Transverse colon (tissue), 4 donors: ENCODE measurements at places on chromosomes 5 and 9. TPM values are rescaled to one million over a fixed set of nuclear protein-coding genes. Genes with fewer than 3 reads are reported as not detected.

- no peak for DNase-seq
- H3K4me1 ChIP-seq = no peaks in the 10 kb centered on the region
- no peaks in the 10 kb centered on the region for H3K27me3 ChIP-seq
These were observed 23.8 kb upstream of the FBP1 start for GRCh38 chr9:94663140-94663539.

Gene PTGER4
- total RNA-seq = 39.6 TPM

DNA sequence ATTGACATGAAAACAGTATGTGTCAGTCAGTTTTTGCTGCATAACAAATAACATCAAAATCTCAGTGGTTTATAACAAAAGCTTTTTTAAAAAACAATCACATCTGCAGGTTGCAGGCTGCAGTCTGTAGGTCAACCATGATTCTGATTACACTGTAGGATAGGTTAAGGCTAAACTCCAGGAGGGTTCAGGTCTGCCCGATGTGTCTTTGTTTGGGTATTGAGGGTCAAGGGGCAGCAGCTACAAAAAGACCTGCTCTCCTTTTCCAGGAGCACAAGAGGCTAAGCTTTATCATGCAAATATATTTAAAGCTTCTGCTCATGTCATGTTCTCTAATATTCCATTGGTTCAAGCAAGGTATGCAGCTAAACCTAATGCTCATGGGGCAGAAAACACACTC lies 18.2 kb downstream of the GRIA1 start:
- no peaks in the 10 kb centered on the region for H3K36me3 ChIP-seq
- no peak for DNase-seq
- H3K27me3 ChIP-seq = no peaks in the 10 kb centered on the region
- H3K4me1 ChIP-seq = no peaks in the 10 kb centered on the region

Gene AMBP
- total RNA-seq = not detected

DNA sequence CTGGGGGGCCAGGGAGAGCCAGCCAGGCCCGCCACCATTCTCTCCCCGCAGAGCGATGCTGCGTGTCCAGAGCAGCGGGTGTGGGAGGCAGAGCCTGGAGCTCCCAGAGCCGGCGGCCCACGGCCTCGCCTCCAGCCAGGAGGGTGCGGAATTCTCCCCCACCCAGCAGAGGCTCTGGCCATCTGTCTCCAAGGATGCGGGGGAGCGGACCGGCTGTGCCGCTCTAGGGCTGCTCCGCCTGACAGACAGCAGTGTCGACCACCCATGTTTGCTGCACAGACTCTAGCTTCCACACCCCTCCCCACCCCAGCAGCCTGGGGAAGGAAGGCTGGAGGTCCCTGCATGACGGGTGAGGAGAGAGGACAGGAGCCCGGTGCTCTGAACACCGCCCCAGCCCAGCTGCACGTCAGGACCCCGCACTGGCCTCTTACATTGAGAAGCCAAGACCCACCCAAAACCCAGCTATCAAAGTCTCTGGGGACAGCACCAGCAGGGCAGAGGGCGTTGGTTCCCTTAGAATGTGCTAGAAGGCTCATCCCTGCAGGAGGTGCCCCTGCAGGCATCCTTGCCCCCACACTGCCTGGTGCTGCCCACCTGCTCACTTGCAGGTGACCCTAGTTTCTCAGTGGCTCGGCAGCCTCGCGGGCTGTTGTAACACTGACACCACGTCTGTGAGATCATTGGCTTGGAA lies 29.7 kb upstream of the FCN1 start:
- no peak overlapping the region for H3K4me3 ChIP-seq
- H3K27me3 ChIP-seq = peaks cover 8% of the 10 kb centered on the region
- H3K36me3 ChIP-seq = no peaks in the 10 kb centered on the region
- DNase-seq = no peak
- peaks cover 5% of the 10 kb centered on the region for H3K4me1 ChIP-seq
- no peak overlapping the region for H3K27ac ChIP-seq

Gene NDUFB6
- 17.7 TPM for total RNA-seq

DNA sequence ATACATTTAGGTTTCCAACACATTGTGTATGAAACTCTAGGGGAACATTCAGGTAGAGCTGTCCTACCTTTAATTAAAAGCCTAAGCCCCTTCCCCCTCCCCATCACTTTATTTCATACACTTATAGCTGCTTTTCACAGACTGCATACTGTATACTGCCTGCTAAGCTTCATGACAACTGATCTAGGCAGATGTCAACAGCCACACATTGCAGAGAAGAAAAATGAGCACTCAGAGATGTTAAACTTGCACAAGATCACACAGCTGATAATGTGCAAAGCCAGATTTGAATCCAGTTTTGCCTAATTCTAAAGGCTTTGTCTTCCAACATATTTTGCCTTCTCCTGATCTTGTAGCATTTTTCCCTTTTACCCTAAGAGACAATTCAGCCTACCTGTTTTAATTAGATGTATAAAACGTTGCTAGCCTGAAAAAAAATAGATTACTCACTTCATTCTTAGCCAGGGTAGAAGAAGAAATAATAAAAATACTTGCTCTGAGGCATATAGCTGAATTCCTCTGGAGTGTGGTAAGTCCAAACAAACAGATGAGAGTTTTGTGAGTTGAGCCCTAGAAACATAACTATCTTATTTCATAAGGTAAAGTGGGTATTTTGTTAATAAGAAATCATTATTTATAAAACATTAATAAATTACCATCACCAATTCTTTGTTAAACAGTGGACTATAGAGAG lies 56.9 kb upstream of the CAST start:
- H3K27me3 ChIP-seq = no peaks in the 10 kb centered on the region
- H3K36me3 ChIP-seq = no peaks in the 10 kb centered on the region
- H3K27ac ChIP-seq = no peak overlapping the region
- no peak overlapping the region for H3K4me3 ChIP-seq

Gene C9orf40
- total RNA-seq = 10.6 TPM

GRCh38 chr9:86242071-86242470 lies 17.4 kb downstream of the C9orf153 start:
- H3K36me3 ChIP-seq = no peaks in the 10 kb centered on the region
- DNase-seq = peak; percentile 9
- H3K27me3 ChIP-seq = no peaks in the 10 kb centered on the region
- H3K4me3 ChIP-seq = no peak overlapping the region
- no peaks in the 10 kb centered on the region for H3K4me1 ChIP-seq

Gene CSF2
- not detected for total RNA-seq

DNA sequence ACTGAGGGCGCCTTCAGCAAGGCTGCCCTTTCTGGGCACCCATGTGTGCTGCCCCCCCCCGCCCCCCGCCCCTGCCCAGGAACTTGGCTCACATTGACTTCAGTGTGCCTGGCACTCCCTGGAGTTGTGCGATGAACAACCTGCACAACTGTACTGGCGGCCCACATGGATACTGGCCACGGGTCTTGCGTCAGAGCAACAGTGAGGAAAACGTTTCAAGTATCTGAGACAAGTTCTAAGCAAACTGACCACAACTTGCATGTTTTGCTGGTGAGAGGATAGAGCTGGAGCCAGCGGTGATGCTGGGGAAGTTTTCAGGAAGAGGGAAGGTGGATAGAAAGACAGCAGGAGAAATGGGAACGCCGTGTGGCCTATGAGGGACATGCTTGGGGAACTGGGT lies 45.4 kb downstream of the HABP4 start:
- H3K27me3 ChIP-seq = no peaks in the 10 kb centered on the region
- H3K36me3 ChIP-seq = no peaks in the 10 kb centered on the region
- H3K4me1 ChIP-seq = no peaks in the 10 kb centered on the region
- no peak for DNase-seq
- H3K27ac ChIP-seq = no peak overlapping the region

Gene SLC34A1
- not detected for total RNA-seq

Gene NCS1
- total RNA-seq = 66.5 TPM
